ENCODE measurements at places on chromosomes 4 and X.

DNA sequence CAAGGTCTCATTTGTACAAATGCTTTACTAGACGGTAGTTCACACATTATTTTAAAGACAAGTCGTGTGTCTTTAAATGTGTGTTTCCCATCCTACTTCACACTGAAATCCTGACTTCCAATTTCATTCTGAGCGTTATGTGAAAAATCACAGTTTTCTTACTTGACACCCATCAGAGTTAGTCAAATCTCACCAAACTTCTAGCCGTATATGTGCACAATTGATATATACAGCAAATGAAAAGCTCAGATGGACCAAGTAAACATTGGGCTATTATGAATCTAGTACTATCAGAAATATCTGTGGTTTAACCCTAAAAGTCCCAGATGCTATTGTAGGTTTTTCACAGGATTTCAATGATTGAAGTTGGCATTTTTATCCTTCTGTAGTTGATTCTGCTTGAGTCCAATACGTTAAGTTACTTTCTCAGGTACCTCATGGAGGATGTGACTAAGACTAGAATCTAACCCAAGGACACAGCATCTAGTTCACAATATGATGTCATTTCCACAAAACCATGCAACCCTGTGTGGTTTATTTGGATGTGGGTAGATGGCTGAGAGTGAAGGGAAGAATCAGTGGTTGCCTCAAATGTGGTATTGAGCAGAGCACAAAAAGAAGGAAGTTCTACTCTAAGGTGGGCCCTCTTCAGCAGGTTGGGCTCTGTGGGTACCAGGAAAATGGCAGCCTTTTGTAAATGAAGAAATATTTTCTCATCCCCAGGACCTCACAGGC lies 22.1 kb upstream of the TRIM60 start:
- no peak for DNase-seq

DNA sequence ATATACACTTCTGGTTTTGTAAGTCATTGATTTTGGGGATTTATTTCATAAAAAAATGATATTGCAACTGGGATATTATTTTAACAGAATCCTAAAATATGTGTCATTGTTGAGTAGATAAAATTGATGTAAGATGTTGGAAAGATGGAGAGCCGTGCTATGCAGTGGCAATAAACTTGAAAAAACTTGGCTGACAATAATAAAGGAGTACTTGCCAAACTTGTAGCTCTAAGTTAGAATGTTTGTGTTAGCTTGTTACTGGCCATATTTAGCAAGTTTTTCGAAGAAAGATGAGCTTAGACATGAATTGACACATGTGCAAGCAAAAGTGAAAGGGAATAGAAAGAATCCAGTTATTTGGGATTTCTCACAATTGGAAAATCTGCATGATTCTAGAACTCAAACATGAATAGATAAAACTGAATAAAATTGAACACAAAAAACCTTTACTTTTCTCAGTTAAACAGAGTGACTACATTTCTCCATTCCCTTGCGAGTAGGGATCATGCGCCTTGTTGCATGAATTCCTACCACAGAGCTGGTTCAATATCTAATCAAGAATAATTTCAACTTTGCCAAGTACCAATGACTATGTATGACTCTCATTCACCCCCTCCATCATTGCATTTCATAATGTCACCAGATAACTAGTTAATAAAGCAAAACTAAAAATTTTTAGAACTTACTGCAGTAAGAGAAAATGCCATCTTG lies 327.8 kb downstream of the CAMK2D start:
- DNase-seq: peak; percentile 75

DNA sequence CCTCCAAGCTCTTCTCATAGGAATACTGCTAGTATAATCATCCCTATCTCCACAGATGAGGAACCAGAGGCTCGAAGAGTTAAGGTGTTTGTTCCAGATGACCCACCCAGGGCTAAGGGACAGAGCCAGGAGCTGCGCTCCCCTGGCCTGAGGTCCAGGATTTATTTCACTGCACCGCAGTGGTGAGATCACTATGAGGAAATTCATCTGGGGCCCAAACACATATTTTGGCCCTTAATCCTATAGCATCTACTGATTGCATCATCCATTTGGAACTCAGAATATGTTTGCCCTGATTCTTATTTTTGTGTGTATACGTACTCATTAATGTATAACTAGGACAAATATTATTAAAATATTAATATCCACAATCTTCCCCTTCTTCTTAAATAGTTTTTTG lies 100.1 kb upstream of the RBPJ start:
- DNase-seq: peak; percentile 54

GRCh38 chr4:23986270-23986669 lies 96.4 kb upstream of the PPARGC1A start:
- DNase-seq: no peak

- no peak for DNase-seq
Observed at GRCh38 chr4:93814141-93814540, 14.4 kb upstream of the ATOH1 start.

GRCh38 chrX:38798956-38799355 lies 2.3 kb upstream of the MID1IP1 start:
- no peak for DNase-seq

GRCh38 chr4:106816496-106816895 lies 219.6 kb downstream of the DKK2 start:
- DNase-seq: peak; percentile 70

Measured in fibroblast of skin of left biceps (primary cell).